Ascending aorta (tissue), 2 donors: ENCODE measurements at places on chromosomes 1 and 21.

DNA sequence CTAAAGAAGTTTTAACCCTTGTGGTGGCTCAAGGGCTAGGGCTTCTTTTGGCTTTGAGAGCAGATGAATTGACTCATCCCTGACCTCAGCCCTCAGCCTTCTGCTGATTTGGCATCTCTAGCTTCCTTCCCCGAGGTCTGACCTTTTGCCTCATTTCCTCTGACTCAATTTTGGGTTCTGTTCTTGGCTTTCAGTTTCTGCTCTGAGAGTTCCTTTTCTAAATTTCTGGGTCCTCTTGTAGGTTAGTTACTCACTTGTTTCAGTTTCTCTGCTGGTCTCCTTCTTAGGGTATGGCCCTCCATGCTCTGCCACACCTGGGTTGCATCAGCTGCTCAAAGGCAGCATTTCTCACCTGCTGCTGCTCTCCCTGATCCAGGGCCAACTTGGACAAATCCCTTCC is 19.4 kb downstream of the PDE4B start:
- no peak overlapping the region for H3K27ac ChIP-seq
- H3K27me3 ChIP-seq, result no peaks in the 10 kb centered on the region
- DNase-seq, result no peak
- no peaks in the 10 kb centered on the region for H3K36me3 ChIP-seq
- no peaks in the 10 kb centered on the region for H3K4me1 ChIP-seq

GRCh38 chr1:173222149-173223030 is 15.3 kb upstream of the TNFSF4 start:
- DNase-seq, result no peak
- no peaks in the 10 kb centered on the region for H3K36me3 ChIP-seq
- H3K4me3 ChIP-seq, result no peak overlapping the region
- H3K27me3 ChIP-seq, result no peaks in the 10 kb centered on the region
- H3K4me1 ChIP-seq, result no peaks in the 10 kb centered on the region

- H3K4me3 ChIP-seq, result no peak overlapping the region
- H3K27me3 ChIP-seq, result no peaks in the 10 kb centered on the region
- DNase-seq, result no peak
- H3K4me1 ChIP-seq, result no peaks in the 10 kb centered on the region
- H3K36me3 ChIP-seq, result peaks cover 4% of the 10 kb centered on the region
- H3K27ac ChIP-seq, result no peak overlapping the region
Observed at GRCh38 chr21:41861987-41862386, 17.2 kb downstream of the PRDM15 start.

DNA sequence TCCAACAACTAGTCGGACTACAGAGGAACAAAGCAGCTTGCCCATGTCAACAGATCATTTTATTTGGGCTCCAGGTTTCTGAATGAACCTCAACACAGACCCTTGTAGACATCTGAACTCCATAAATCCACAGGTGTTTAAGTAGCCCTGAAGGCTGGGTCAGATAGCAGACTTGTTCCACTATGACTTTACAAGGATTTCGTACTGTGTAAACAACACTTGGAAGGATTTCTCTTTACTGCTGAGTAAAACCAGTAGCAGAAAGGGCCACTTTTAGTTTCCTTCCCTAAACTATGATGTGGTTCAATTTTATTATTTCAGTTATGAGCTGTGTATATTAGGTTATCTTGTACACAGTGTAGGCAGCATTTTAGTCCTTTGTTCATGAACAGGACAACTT is 316.4 kb upstream of the ADGRL2 start:
- no peak overlapping the region for H3K4me3 ChIP-seq
- no peak overlapping the region for H3K27ac ChIP-seq
- H3K36me3 ChIP-seq, result no peaks in the 10 kb centered on the region
- DNase-seq, result no peak
- H3K4me1 ChIP-seq, result no peaks in the 10 kb centered on the region

- peak; percentile 50 for DNase-seq
- H3K36me3 ChIP-seq, result no peaks in the 10 kb centered on the region
- no peak overlapping the region for H3K27ac ChIP-seq
- H3K4me1 ChIP-seq, result no peaks in the 10 kb centered on the region
- no peaks in the 10 kb centered on the region for H3K27me3 ChIP-seq
- H3K4me3 ChIP-seq, result no peak overlapping the region
Observed at GRCh38 chr21:45385549-45386050, 19.4 kb upstream of the COL18A1 start.

GRCh38 chr21:42149656-42150473 is 69.1 kb upstream of the ABCG1 start:
- no peaks in the 10 kb centered on the region for H3K27me3 ChIP-seq
- no peaks in the 10 kb centered on the region for H3K4me1 ChIP-seq
- H3K4me3 ChIP-seq, result no peak overlapping the region
- H3K27ac ChIP-seq, result no peak overlapping the region

- H3K27me3 ChIP-seq, result no peaks in the 10 kb centered on the region
- H3K27ac ChIP-seq, result no peak overlapping the region
- no peak for DNase-seq
- no peak overlapping the region for H3K4me3 ChIP-seq
Observed at GRCh38 chr1:114388432-114389003, 122.5 kb downstream of the TRIM33 start.

GRCh38 chr21:28423521-28424190 is 569.0 kb downstream of the LTN1 start:
- no peaks in the 10 kb centered on the region for H3K27me3 ChIP-seq
- no peaks in the 10 kb centered on the region for H3K4me1 ChIP-seq
- H3K4me3 ChIP-seq, result no peak overlapping the region
- no peak for DNase-seq

DNA sequence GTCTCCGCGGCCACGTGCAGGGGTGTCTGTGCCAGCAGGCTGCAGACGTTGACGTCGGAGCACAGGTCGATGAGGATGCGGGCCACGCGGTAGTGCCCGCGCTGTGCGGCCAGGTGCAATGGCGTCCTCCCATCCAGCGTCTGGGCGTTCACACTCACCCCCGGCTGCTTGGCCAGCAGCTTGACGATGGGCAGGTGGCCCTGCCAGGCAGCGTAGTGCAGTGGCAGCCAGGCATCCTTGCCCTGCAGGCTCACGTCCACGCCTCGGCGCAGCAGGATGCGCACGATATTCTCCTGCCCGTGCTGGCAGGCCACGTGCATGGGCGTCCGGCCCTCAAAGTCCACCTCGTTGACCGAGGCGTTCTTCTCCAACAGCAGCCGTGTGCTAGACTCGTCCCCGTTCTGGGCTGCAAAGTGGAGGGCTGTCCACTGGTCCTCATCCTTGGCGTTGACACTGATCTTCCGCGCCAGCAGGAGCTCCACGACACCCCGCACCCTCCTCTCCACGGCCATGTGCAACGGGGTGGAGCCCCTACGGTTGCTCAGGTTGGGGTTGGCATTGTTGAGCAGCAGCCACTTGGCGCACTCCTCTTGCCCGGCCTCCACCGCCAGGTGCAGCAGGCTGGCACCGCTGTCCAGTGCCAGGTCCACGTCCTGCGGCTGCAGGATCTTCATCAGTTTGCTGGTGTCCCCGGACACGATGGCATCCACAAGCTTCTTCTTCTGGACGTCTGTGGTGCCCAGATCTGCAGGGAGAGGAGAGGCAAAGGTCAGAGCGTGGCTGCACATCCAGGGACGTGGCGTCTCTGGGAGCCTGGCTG is 25.4 kb downstream of the RIPK4 start:
- no peaks in the 10 kb centered on the region for H3K27me3 ChIP-seq
- H3K4me3 ChIP-seq, result no peak overlapping the region
- H3K36me3 ChIP-seq, result peaks cover 11% of the 10 kb centered on the region

GRCh38 chr1:172885411-172885810 is 165.3 kb downstream of the TNFSF18 start:
- no peaks in the 10 kb centered on the region for H3K36me3 ChIP-seq
- DNase-seq, result no peak
- no peak overlapping the region for H3K27ac ChIP-seq

- no peaks in the 10 kb centered on the region for H3K4me1 ChIP-seq
- no peak for DNase-seq
- H3K4me3 ChIP-seq, result no peak overlapping the region
- no peaks in the 10 kb centered on the region for H3K36me3 ChIP-seq
- H3K27ac ChIP-seq, result no peak overlapping the region
Observed at GRCh38 chr1:191674626-191675179, 483.6 kb upstream of the RGS18 start.

- no peaks in the 10 kb centered on the region for H3K36me3 ChIP-seq
- no peak for DNase-seq
- H3K4me1 ChIP-seq, result no peaks in the 10 kb centered on the region
- no peak overlapping the region for H3K4me3 ChIP-seq
- H3K27me3 ChIP-seq, result no peaks in the 10 kb centered on the region
Observed at GRCh38 chr21:31443736-31444521, 99.9 kb upstream of the TIAM1 start.

GRCh38 chr1:110440877-110441276 is 10.1 kb upstream of the PROK1 start:
- H3K36me3 ChIP-seq, result no peaks in the 10 kb centered on the region
- no peaks in the 10 kb centered on the region for H3K27me3 ChIP-seq
- DNase-seq, result no peak
- no peak overlapping the region for H3K27ac ChIP-seq
- no peaks in the 10 kb centered on the region for H3K4me1 ChIP-seq

GRCh38 chr21:34933609-34934335 is 115.3 kb downstream of the RUNX1 start:
- no peaks in the 10 kb centered on the region for H3K36me3 ChIP-seq
- DNase-seq, result no peak
- no peak overlapping the region for H3K27ac ChIP-seq
- H3K4me1 ChIP-seq, result no peaks in the 10 kb centered on the region
- no peak overlapping the region for H3K4me3 ChIP-seq

DNA sequence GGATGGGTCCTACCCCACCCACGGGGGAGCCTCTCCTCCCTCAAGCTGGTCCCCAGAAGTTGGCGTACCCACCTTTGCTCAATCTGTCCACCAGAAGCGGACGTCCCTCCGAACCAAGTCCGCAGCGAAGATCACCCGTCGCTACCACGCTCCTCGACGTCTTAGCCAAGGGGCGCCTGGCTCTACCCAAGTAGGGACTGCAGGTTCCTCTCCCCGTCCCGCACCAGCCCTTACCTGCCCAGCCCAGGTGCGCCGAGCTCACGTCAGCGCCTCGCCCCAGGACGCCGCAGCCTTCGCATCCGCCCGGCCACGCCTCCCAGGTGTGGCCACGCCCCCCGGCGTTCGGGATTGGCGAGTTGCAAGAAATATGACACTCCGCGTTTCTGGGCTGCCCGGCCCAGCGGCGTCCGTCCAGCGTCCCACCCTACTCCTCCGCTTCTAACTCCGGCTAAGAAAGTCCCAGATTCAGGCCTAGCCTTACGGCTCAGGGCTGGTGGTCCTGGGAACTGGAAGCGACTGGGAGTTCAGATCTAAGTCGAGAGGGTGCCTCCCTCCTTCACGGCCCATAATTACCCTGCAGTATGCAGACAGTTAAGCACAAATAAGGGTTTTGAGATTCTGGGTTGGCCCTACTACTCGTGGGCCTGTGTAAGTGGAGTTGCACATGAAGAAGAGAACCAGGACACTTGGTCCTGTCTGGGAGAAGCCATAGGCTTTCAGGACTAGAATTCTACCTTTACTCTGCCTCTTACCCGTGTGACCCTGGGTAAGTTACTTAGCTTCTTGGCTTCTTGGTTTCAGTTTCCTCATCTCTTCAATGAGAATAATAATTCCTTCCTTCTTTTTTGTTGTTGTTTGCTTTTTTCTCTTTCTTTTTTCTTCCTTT is at the start of gene IRF6:
IRF6 (minus strand) TSS at position 268 of the 886 bp plus-strand sequence. CDS start 4,729 bp downstream, outside the sequence.
- H3K27ac ChIP-seq, result no peak within 1 kb of the TSS
- peak; percentile 84 for DNase-seq
- peak within 1 kb of the TSS; percentile 51 for H3K4me3 ChIP-seq
- no peaks in the 10 kb centered on the region for H3K4me1 ChIP-seq
- H3K36me3 ChIP-seq, result no peaks in the 10 kb centered on the region

- peaks cover 41% of the 10 kb centered on the region for H3K36me3 ChIP-seq
- no peaks in the 10 kb centered on the region for H3K27me3 ChIP-seq
- H3K27ac ChIP-seq, result no peak overlapping the region
- H3K4me1 ChIP-seq, result no peaks in the 10 kb centered on the region
- DNase-seq, result no peak
- no peak overlapping the region for H3K4me3 ChIP-seq
Observed at GRCh38 chr1:39525366-39526165, 34.1 kb downstream of the BMP8A start.

- no peaks in the 10 kb centered on the region for H3K27me3 ChIP-seq
- H3K36me3 ChIP-seq, result peaks cover 3% of the 10 kb centered on the region
- no peak overlapping the region for H3K27ac ChIP-seq
- DNase-seq, result no peak
- no peak overlapping the region for H3K4me3 ChIP-seq
- no peaks in the 10 kb centered on the region for H3K4me1 ChIP-seq
Observed at GRCh38 chr1:110239441-110240430, 29.6 kb downstream of the KCNC4 start.

DNA sequence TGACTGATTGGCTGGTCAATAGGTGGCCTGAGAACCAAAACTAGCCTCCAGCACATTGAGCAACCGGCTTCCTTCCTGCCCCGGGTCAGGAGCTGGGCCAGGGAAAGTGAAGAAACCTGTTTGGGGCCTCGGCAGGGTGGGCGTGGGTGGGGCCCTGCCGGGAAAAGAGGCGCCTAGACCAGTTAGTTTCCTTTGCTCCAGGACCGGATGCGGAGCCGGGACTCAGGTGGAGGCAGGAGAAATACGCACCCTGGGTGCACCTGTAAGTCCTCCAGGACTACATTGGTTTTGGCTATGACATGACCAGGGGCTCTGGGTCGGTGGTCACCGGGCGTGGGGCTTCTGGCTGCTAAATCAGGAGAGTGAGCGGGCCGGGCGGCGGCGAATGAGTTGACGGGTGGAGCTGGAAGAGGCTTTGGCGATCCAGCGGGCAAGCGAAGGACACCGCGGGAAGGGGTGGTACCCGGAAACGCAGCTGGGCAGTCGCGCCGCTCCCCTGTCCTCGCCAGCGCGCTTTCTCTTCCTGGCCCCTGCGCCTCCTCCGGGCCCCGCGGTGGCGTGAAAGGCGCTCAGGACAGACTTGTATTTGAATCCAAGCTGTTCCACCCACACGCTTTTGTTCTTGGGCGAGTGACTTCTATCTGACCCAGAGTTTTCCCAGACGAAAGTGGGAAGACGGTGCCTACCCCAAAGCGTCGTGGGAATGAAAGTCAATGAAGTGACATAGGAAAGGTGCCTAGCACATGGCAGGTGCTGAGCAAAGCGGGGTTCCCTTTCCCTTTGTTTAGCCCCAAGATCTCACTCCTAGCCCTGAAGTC is 30.6 kb upstream of the JUN start:
- peak overlapping the region; percentile 64 for H3K4me3 ChIP-seq
- H3K36me3 ChIP-seq, result no peaks in the 10 kb centered on the region
- H3K27ac ChIP-seq, result peak overlapping the region; percentile 86
- H3K4me1 ChIP-seq, result peaks cover 21% of the 10 kb centered on the region

- H3K27ac ChIP-seq, result no peak overlapping the region
- H3K4me1 ChIP-seq, result no peaks in the 10 kb centered on the region
- no peak overlapping the region for H3K4me3 ChIP-seq
- H3K27me3 ChIP-seq, result no peaks in the 10 kb centered on the region
Observed at GRCh38 chr1:185355947-185356346, 38.9 kb upstream of the IVNS1ABP start.
